Activated T-helper 2 cell treated with anti-CD3 and anti-CD28 coated beads, Interferon-gamma antibody, Interleukin-2, Interleukin-4, amounts not matched to agents 10 μg/mL and 5 μg/mL and 100 μg/mL, durations not matched to agents 14 hours and 24 hours and 36 hours (primary cell): ENCODE measurements at places on chromosomes 12 and 14. TPM values are rescaled to one million over a fixed set of nuclear protein-coding genes. Genes with fewer than 3 reads are reported as not detected.

Gene AHSA1
- total RNA-seq, result 301 and 332 TPM in 2 replicates

Gene C12orf57
- 158 and 173 TPM in 2 replicates for total RNA-seq

Gene PAX9
- not detected in 2 replicates for total RNA-seq

Gene RNASE7
- total RNA-seq, result not detected in 2 replicates

Gene DGLUCY
- 48.5 and 52.1 TPM in 2 replicates for total RNA-seq

Gene CLEC4D
- total RNA-seq, result not detected in 2 replicates

Gene FBLN5
- total RNA-seq, result 6.2 and 6.4 TPM in 2 replicates

Gene ZNF384
- 73.7 and 75.4 TPM in 2 replicates for total RNA-seq

Gene CLEC4C
- not detected in 2 replicates for total RNA-seq

Gene TTC9
- total RNA-seq, result 6.1 and 6.6 TPM in 2 replicates

Gene OTUB2
- 2.1 and 2.3 TPM in 2 replicates for total RNA-seq

Gene AMN1
- 1.8 and 2.8 TPM in 2 replicates for total RNA-seq

Gene VIPAS39
- total RNA-seq, result 15.7 and 16.5 TPM in 2 replicates

Gene ITGA7
- total RNA-seq, result 0.94 and 1.9 TPM in 2 replicates

Gene RNASE3
- total RNA-seq, result not detected in 2 replicates

Gene RASSF3
- total RNA-seq, result 35.7 and 35.8 TPM in 2 replicates

Gene SERPINA4
- not detected in 2 replicates for total RNA-seq

Gene BDKRB1
- not detected in 2 replicates for total RNA-seq

Gene PIANP
- total RNA-seq, result 0.18 TPM in 1 of 2 replicates, not detected in the other

Gene SLCO1B3
- total RNA-seq, result not detected in 2 replicates

Gene VRTN
- total RNA-seq, result not detected in 2 replicates

Gene CPM
- total RNA-seq, result 48.1 and 49.7 TPM in 2 replicates

Gene DAAM1
- 6.4 and 9.1 TPM in 2 replicates for total RNA-seq

Gene CLEC14A
- total RNA-seq, result not detected in 2 replicates

Gene GALNT16
- total RNA-seq, result 0.11 TPM in 1 of 2 replicates, not detected in the other

Gene IKBIP
- 39.9 and 41.1 TPM in 2 replicates for total RNA-seq

Gene NACA
- total RNA-seq, result 1,037 and 1,093 TPM in 2 replicates

Gene PAH
- total RNA-seq, result not detected in 2 replicates

Gene CLEC7A
- not detected in 2 replicates for total RNA-seq

Gene ZNF84
- total RNA-seq, result 20.7 and 21.3 TPM in 2 replicates

Gene GLT8D2
- total RNA-seq, result 0.11 TPM in 1 of 2 replicates, not detected in the other

Gene MMP17
- 0.25 and 0.62 TPM in 2 replicates for total RNA-seq
